NCI-H524 treated with DMSO at 0.1 percent for 48 hours (cell line): ENCODE measurements at places on chromosomes 12 and 14.

- DNase-seq, result no peak
Measured at GRCh38 chr12:116628989-116629388, 69.8 kb downstream of the MAP1LC3B2 start.

GRCh38 chr14:54815016-54815415 is 87.6 kb downstream of the GCH1 start:
- DNase-seq, result no peak

DNA sequence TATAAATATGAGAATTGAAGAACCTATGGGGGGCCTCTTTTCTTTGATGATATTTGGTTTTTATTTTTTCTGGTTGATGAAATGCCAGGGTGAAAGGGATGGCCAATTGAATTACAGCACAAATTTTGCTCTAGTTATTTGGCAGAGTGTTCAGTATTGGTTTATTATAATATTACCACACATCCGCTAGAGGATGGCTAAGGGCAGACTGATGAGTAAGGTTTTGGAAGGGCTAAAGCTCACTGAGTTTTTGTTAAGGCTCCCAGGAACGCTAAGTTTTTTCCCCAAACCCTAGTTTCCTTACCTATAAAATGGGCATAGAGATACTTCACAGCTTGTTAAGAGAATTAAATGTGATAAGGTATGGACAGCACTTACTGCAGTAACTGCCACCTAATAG is 34.3 kb upstream of the LRRC10 start:
- DNase-seq, result no peak

DNA sequence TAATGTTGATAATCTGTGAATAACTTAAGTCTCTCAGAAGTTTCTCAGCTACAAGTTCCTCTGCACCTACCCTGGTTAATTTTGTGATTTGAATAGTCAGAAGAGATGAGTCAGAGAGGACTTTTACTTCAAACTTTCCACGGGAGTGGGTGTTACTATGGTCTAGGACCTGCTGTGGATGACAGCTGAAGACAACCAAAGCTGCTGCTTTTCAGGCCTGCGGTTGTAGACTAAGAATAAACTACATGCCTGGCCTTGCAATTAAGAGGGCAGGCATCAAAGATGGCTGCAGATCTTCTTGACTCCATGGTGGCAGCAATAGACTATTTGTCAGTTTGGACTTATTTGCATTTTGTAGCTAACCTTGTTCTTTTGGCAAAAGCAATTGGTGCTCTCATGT is 227.1 kb upstream of the KRR1 start:
- no peak for DNase-seq

GRCh38 chr12:11564984-11565651 is 84.4 kb upstream of the ETV6 start:
- DNase-seq, result no peak

DNA sequence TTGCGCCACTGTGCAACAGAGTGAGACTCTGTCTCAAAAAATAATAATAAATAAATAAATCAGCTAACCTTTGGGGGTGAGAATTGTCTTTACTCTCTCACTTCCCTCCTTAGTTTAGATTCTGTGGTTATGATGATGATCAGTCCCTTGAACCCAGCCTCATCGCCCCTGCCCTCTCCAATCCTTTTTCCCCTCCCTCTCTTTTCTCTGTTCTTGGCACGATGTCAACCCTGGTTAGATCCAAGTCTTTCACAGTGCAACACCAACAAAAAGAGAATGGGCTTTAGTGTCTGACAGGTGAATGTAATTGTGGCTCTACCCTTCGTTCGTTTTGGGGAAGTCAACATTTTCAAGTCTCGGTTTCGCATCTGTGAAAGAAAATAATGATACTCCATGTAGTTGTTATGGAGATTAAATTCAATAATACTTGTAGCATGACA is 59.0 kb downstream of the NTN4 start:
- DNase-seq, result no peak

GRCh38 chr14:54664961-54665360 is 98.0 kb downstream of the SAMD4A start:
- no peak for DNase-seq

DNA sequence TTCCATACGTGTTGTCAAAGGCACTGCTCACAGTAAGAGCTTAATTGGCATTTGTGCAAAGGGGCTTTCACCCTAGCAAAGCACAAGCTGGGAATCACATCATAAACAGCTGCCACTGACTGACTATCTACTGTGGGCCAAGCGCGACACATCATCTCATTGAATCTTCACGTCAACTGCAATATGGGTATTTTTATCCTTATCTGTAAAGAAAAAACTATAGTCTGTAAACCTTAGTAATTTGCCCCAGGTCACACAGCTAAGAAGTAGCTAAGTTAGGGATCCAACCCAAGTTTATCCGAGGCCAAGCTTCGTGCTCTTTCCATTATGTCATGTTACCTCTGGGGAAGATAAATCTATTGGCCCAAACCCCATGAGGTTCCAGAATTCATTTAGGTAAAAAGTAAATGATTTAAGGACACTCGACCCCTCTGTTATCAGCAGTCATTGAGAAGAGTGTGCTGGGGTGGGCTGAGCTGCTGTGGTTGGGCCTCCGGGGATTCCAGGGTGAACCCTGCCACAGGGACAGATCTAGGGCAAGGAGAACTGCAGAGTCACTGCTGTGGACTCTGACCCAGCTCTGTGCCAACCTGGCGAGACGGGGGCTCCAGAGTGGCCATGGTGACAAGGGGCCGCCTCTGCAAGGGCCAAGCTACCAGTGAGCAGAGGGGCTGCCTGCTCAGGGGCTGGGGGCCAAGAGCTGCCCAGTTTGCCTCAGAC is 27.6 kb downstream of the NCKAP5L start:
- no peak for DNase-seq

GRCh38 chr12:32106517-32107358 is at the start of gene BICD1:
Gene BICD1, plus strand, starts transcription at chr12:32106847. Its CDS starts 485 bp downstream, at chr12:32107332.
- DNase-seq, result peak; percentile 20

- no peak for DNase-seq
Measured at GRCh38 chr14:58873228-58873953, 235.6 kb downstream of the DACT1 start.
